ENCODE measurements at places on chromosomes 11 and 22. TPM values are rescaled to one million over a fixed set of nuclear protein-coding genes. Genes with fewer than 3 reads are reported as not detected.

The DERL3 gene
- under 0.01 TPM for total RNA-seq

The SLC22A25 gene
- not detected for total RNA-seq

The OR52I2 gene
- total RNA-seq: not detected

The NTM gene
- 12.0 TPM for total RNA-seq

The GPR83 gene
- not detected for total RNA-seq

The ANGPTL5 gene
- total RNA-seq: not detected

The SLC22A9 gene
- not detected for total RNA-seq

The OR51G1 gene
- total RNA-seq: not detected

The LRRC4C gene
- not detected for total RNA-seq

The FOLR1 gene
- not detected for total RNA-seq

The PKNOX2 gene
- 7.6 TPM for total RNA-seq

The HBB gene
- not detected for total RNA-seq

The TPBGL gene
- 1.0 TPM for total RNA-seq

The LRRC55 gene
- not detected for total RNA-seq

The GGTLC2 gene
- total RNA-seq: not detected

The FKBP2 gene
- total RNA-seq: 57.3 TPM

The ROM1 gene
- total RNA-seq: 1.8 TPM

The PRRG4 gene
- total RNA-seq: 4.0 TPM

The GAB4 gene
- not detected for total RNA-seq

The SH3BP1 gene
- 18.6 TPM for total RNA-seq

The ART1 gene
- not detected for total RNA-seq

The IL17REL gene
- total RNA-seq: not detected

The HIC2 gene
- 3.3 TPM for total RNA-seq

The C11orf65 gene
- total RNA-seq: 1.0 TPM

The SCGB1C1 gene
- not detected for total RNA-seq

The NEFH gene
- total RNA-seq: 0.36 TPM

The LARGE1 gene
- total RNA-seq: 55.2 TPM

The MS4A7 gene
- under 0.01 TPM for total RNA-seq

The ELMOD1 gene
- total RNA-seq: not detected

The YPEL4 gene
- 0.73 TPM for total RNA-seq

The RPUSD4 gene
- 33.6 TPM for total RNA-seq

The TIGD3 gene
- total RNA-seq: 0.15 TPM

The SLC22A12 gene
- total RNA-seq: not detected

The SVIP gene
- total RNA-seq: 14.9 TPM

The OR51I1 gene
- total RNA-seq: not detected

The ACR gene
- total RNA-seq: 0.36 TPM

The KDM4F gene
- not detected for total RNA-seq

The RASL10A gene
- not detected for total RNA-seq

The APOL6 gene
- total RNA-seq: 51.3 TPM

The CTSW gene
- not detected for total RNA-seq

The MMP13 gene
- not detected for total RNA-seq

The RHOG gene
- 16.5 TPM for total RNA-seq

The DRD4 gene
- total RNA-seq: not detected

The C11orf87 gene
- total RNA-seq: not detected

The OR4C16 gene
- not detected for total RNA-seq

The GTSE1 gene
- total RNA-seq: 13.1 TPM

The MPPED2 gene
- not detected for total RNA-seq

The GGTLC3 gene
- not detected for total RNA-seq

The OR6T1 gene
- total RNA-seq: not detected

The C11orf16 gene
- total RNA-seq: not detected

The ASRGL1 gene
- 2.1 TPM for total RNA-seq

The TANGO2 gene
- 63.6 TPM for total RNA-seq

The EIF3F gene
- total RNA-seq: 143 TPM

The TBX10 gene
- not detected for total RNA-seq

Data from melanocyte of skin (primary cell).